ENCODE measurements at places on chromosomes 3 and 15. TPM values are rescaled to one million over a fixed set of nuclear protein-coding genes. Genes with fewer than 3 reads are reported as not detected.

- no peak for DNase-seq
Observed at GRCh38 chr15:61467823-61468222, 238.7 kb upstream of the RORA start.

DNA sequence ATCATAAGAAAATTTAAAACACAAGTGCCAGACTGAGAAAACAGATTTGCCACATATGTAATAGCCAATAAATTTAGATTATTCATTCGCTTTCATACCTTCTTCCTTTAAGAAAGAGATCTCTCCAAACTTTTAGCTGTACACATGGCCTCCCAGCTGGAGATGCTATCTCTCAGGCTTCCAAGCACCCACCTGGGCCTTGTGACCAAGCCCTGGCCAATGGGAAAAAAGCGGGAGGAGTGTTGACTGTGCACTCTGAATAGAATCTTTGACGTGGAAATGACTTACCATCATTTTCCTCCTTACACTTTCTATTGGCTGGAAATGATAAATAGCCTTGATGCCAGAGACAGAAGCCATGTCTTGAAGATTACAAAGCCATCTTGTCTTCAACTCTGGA lies 1106.6 kb downstream of the TBL1XR1 start:
- no peak for DNase-seq

GRCh38 chr3:47536221-47536891 lies 22.8 kb upstream of the ELP6 start:
- no peak for DNase-seq

ANKUB1 gene
- 0.31 TPM for total RNA-seq

TEX55 gene
- not detected for total RNA-seq

DNA sequence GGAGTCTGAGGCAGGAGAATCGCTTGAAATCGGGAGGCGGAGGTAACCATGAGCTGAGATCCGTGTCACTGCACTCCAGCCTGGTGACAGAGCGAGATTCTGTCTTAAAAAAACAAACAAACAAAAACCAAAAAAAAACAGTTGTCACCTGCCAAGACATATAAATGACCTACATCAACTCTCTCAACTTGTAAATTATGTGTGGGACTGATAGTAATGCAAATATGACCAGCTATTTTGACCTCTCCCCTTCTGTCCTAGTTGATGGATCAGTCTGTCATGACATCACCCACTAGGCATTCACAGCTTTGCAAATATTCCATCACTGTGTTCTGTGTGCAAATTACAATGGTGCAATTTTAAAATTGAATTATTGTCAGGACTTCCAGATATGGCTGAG lies 175.4 kb downstream of the EBLN2 start:
- DNase-seq = no peak

PDIA5 gene
- total RNA-seq = 7.7 TPM

XCR1 gene
- total RNA-seq = not detected

LPCAT4 gene
- total RNA-seq = 13.9 TPM

- DNase-seq = peak; percentile 32
Observed at GRCh38 chr15:52180196-52180835, 10.9 kb downstream of the GNB5 start.

CPB1 gene
- not detected for total RNA-seq

DNA sequence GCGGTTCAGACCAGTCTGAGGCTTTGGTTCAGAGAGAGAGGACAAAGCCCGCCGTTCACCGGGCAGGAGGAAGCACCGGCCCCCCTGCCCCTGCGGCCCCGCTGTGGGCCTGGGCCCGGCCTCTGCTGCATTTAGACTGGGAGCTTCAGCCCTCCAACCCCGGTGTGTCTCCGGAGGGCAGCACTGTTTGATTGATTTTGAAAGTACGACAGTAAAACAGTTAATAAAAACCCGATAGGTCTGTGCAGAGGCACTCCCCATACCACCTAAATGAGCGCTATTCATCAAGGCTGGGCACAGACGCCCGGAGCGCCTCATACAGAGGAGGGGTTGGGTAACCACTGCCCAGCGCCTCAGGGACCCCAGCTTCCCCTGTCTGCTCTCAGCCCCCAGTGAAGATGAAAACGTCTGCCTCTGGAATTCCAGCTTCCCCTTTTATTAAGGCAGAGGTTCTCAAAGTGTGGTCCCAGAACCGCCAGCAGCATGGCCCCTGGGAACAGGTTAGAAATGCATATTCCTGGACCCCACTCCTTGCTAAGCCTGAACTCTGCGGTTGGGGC lies 256.7 kb upstream of the TLE3 start:
- no peak for DNase-seq

- DNase-seq = no peak
Observed at GRCh38 chr3:194867270-194867983, 181.7 kb downstream of the FAM43A start.

GRCh38 chr15:31468911-31469785 lies 142.5 kb downstream of the KLF13 start:
- DNase-seq = no peak
